Epithelial cell of proximal tubule (primary cell): ENCODE measurements at places on chromosomes 12 and 14. TPM values are rescaled to one million over a fixed set of nuclear protein-coding genes. Genes with fewer than 3 reads are reported as not detected.

- DNase-seq, result no peak
These were observed 58.8 kb downstream of the TMEM30B start for GRCh38 chr14:61222388-61222787.

DNA sequence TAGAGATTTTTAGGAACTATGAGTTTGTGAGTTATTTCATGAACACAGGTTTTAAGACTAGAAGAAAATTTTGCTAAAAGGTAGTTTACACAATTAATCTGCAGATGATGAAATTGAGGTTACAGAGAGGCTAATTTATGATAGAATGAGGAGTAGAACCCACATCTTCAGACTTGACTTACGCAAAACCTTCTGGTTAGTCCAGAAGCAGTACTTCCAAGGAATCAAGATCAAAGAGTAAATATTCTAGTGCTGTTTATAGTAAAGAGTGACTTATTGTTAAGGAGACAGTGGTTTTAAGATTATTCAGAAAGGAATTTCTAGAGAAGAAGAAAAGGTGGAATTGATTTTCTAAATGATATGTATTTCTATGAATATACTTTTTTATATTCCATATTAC lies 10.6 kb upstream of the KITLG start:
- DNase-seq, result no peak

SLC17A8 gene
- not detected in 2 replicates for total RNA-seq

DNA sequence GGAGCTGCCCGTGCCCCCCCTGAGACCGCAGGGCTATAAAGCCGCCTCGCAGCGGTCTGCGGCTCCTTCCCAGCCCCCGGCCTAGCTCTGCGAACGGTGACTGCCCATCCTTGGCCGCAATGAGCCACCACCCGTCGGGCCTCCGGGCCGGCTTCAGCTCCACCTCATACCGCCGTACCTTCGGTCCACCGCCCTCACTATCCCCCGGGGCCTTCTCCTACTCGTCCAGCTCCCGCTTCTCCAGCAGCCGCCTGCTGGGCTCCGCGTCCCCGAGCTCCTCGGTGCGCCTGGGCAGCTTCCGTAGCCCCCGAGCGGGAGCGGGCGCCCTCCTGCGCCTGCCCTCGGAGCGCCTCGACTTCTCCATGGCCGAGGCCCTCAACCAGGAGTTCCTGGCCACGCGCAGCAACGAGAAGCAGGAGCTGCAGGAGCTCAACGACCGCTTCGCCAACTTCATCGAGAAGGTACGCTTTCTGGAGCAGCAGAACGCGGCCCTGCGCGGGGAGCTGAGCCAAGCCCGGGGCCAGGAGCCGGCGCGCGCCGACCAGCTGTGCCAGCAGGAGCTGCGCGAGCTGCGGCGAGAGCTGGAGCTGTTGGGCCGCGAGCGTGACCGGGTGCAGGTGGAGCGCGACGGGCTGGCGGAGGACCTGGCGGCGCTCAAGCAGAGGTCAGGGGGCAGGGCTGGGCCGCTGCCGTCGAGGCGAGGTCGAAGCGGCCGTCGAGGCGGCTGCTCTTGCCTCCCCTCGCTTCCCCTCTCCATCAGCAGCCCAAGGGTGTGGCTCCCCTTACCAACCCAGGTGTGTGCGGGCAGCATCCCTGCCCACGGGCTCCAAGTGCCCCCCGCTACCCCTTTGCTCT lies at the start of gene PRPH:
TSS of gene PRPH (plus strand) at position 66 of the 855 bp plus-strand sequence. CDS start at position 120, 54 bp downstream.
- DNase-seq, result no peak

DNA sequence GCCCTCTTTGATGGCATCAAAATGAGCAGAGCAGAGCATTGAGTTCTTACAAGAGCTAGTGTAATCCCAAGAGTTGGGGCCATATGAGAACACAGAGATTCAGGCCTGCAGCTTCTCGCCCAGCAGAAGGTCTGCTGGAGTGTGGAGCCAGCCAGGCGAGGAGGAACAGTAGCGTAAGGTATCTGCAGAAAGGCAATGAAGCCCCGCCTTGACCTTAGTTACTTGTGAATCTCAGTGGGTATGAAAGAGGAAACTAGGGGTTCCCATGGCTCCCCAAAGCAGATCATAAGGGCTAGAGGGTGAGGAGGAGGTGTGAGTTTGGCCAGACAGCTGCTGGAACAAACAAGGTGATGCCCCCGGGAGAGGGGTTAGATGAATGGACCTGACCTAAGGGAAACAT lies 49.4 kb downstream of the SLC8A3 start:
- no peak for DNase-seq

DNA sequence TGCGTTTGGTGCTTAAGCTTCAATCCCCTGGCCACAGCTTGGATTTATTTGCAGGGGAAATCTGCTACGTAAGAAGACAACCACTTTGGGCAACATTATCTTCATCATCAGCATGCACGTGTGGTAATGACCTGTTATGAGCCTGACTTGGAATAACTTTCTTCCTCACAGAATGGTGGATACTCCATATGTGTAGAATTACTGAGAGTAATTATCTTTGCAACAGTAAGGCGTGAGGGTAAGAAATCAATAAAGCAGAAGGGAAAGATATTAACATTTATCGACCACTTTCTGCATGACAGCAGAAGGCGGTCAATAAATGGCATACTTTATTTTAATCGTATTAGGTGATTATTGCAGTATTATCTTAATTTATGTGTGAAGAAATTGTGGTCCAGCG lies 152.7 kb downstream of the RGS6 start:
- no peak for DNase-seq

GRCh38 chr14:89466944-89467343 lies 49.9 kb upstream of the FOXN3 start:
- no peak for DNase-seq
